ENCODE measurements at places on chromosomes 11 and 22.

GRCh38 chr22:24040946-24041345 is 29.8 kb downstream of the CABIN1 start:
- no peak for DNase-seq

- DNase-seq, result no peak
These were observed 3.4 kb downstream of the WEE1 start for GRCh38 chr11:9576701-9577381.

DNA sequence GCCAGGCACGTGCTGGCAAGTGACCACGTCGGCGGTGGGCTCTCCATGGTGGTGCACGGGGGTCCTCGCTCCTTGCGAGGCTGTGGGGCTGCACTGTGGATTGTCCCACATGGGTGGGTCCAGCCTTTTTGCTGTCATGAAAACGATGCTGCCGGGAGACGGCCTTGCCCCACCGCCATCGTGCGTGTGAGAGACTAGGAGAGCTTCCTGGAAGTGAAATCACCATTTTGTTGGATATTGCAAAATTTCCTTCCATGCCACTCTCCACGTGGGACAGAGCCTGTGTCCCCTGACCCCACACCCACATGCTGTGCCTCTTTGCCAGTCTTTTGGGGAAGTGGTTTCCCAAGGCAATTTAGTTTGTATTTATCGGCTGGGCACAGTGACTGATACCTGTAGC is 18.2 kb upstream of the GRAMD4 start:
- no peak for DNase-seq

DNA sequence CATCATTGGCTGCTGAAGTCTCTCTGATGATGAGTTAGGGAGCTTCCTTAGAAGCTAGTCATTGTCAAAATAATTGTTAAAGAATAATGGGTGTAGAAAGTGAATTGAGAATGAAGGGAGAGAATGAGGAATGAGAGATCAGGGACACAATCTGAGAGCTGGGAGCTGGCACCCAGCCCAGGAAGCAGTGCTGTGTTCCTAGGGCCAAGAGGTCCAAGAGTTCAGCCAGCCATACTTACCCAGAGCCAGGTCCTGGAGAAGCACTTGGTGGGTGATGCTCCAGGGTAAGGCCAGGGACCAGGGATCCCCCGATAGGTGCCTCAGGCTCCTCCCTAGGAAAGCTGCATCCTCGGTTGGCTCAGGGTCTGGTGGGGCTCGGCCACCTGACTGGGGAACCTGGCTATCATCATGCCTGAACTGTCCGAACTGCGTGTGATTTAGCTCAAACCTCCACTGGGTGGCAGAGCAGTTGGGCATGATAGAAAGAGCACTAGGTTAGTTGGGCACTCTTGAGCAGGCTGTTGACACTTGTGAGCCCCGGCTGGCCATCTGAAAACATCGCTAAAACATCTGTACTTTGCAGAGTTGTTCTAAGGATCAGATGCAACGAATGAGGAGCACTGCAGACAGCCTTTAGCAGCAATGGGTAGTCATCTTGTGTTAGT is 123.9 kb upstream of the NCAM1 start:
- no peak for DNase-seq

DNA sequence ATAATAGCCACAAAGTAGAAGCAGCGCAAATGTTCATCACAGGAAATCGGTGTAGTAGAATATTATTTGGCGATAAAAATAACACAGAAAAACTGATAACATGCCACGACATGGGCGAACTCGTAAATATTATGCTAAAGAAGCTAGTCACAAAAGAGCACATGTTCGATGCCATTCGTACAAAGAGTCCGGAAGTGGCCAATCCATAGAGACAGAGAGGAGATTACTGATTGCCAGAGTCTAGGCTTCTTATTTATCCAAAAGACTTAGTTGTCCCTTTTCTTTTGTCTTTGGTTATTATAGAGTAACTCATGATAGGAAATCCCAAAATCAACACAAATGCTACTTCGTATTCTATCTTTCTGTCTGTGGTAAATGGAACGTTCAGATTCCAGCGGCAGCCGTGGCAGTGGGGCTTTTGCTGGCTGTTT is 56.5 kb downstream of the MED15 start:
- no peak for DNase-seq

DNA sequence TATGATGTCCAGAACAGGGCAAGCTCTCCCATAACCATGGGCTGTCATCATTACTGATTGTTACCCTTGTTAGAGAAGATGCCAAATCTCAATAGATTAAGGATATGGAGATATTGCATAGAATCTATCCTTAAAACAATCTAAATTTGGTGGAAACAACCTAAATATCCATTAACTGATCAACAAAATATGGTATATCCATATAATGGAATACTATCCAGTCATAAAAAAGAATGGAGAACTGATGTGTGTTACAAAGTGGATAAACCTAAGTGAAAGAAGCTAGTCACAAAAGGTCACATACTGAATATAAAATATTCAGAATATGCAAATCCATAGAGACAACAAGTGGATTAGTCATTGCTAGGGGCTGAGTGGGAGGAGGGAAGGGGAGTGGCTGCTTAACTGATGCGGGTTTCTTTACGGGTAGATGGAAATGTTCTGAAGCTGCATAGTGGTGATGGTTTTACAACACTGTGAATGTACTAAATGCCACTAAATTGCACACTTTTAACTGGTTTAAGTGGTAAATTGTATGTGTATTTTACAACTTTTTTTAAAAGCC is 36.1 kb upstream of the SMCO4 start:
- DNase-seq, result no peak

DNA sequence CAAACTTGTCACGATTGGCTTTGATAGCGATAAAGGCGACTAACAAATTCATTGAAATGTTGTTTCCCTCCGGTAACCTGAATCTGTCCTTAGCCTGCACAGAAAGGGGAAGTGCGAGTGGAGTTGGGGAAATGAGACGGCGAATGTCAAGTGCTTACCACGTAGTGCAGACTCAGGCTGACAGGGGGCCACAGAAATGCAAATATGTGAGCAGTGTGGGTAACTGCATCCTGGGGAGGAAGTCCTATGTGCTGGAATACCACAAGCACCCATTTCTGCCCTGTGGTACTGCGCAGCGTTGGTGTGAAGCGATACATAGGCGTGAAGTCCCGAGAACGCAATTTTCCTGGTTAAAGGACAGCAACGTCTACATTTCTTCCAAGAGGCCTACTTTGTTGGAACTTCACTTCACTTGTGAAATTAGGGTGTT is 869 bp upstream of the EIF4ENIF1 start:
- peak; percentile 26 for DNase-seq

GRCh38 chr11:2294926-2295290 is 6.8 kb downstream of the C11orf21 start:
- no peak for DNase-seq

GRCh38 chr11:125588505-125588904 is 4.1 kb upstream of the STT3A start:
- DNase-seq, result no peak

DNA sequence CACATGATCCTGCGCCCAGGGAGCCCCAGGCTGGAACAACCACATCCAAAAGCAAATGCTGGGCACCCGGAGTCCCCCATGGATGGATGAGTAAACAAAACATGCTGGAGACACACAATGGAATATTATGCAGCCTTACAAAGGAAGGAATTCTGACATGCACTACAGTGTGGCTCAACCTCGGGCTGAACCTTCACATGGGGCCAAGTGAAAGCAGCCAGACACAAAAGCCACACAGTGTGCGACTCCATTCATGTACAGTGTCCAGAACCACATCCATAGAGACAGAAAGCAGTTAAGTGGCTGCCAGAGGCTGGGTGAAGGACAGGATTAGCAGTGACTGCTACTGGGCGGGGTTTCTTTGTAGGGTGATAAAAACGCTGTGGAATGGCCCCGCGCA is 10.1 kb downstream of the POLR3H start:
- no peak for DNase-seq

DNA sequence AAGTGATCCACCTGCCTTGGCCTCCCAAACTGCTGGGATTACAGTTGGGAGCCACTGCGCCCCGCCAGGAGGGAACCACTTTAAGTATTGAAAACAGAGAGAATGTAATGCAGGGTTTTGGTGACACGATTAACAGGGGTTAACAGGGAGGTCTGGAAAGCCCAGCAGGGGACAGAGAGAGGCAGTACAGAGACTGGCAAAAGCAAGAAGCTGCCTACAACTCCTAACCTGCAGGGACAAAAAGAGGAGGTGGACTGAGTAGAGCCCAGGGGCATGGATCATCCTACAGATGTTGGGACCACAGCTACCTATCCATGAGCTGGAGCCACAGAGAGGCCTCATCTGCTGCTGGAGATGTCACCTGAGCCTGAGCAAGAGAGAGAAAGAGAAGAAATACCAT is 1.7 kb upstream of the SPINDOC start:
- DNase-seq, result no peak

DNA sequence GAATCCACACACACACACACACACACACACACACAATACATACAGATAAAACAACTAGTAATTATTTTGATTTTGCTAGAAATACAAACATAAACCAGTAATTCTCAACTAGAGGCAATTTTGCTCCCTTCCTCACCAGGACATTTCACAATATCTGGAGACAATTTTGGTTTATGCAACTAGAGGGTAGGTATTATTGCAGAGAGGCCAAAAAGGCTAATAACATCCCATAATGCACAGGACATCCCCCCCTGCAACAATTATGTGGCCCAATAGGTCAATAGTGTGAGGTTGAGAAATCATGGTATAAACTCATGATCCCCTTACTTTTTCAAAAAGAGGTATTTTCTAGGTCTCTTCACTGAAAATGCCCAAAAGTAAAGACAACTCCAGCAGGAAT is 29.0 kb downstream of the PGR start:
- no peak for DNase-seq

- DNase-seq, result no peak
These were observed 82.7 kb upstream of the LINC01488 start for GRCh38 chr11:69398529-69399492.

DNA sequence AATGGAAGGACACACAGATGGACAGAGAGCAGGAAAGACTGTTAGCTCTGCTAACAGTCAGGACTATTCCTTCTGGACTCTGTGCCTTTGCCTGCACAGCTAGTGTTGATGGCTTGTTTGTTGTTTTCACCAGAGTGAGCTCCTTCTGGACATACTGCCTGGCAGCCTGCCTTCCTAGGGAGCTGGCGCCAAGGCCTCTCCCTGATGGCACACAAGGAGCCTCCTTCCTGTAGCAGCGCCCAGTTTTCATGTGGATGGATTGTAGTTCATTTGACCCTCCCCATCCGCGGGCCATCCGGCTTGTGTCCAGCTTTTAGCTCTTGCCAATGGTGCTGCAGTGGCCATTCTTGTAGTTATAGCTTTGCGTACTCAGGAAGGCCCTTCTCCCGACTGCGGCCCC is 16.6 kb upstream of the BCR start:
- DNase-seq, result no peak

- DNase-seq, result no peak
These were observed 36.4 kb upstream of the MUC5AC start for GRCh38 chr11:1121331-1121812.

- DNase-seq, result no peak
These were observed 59.8 kb downstream of the LUZP2 start for GRCh38 chr11:24556693-24557092.

DNA sequence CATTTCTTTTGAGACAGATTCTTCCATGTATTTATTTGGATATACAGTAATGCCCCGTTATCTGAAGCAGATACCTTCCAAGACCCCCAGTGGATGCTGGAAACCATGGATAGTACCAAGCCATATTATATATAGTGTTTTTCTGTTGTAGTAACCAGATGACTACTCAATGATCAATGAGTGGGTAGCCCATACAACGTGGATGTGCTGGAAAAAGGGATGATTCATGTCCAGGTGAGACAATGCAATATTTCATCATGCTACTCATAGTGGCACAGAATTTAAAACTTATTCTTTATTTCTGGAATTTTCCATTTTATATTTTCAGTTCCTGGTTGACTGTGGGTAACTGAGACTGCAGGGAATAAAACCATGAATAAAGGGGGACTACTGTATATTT is 427.5 kb downstream of the METTL15 start:
- no peak for DNase-seq

GRCh38 chr11:30583476-30584280 is 2.5 kb downstream of the MPPED2 start:
- no peak for DNase-seq

DNA sequence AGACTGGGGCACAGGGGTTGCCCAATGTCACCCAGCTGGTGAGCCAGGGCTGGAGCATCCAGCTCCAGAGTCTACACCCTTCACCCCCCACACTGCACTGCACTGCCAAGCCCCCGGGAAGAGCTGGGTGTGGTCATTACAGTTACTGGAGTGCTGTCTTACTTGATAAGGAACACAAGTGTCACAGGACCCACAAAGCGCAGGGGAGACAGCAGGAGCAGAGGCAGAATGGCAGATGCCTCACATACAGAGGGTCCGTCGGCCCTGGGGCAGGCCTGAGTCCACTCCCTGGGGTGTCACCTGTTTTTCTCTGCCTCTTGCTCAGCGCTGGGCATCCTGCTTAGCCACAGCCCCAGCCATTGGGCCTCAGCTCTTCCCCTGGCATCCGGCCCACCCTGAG is 7.7 kb downstream of the IL2RB start:
- no peak for DNase-seq

- DNase-seq, result no peak
These were observed 28.5 kb downstream of the ADORA2A start for GRCh38 chr22:24455751-24456426.

DNA sequence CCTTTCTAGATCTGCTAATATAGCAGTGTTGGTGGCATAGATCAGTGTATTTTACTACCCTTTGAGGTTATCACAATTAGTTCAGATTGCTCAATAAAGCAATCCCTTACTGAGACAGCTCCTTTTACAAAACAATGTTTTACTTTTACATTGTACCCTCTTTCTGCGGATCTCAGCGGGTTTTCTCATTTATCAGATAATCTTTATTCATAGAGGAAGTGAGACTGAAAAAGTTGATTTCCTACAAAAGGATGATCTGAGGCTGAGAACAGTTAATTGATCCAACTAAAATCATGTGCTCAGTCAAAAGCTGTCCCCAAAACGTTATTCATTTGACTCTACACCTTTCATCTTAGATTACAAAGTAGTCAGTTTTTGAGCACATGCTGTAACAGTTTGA is 2319.9 kb downstream of the LRRC4C start:
- DNase-seq, result no peak

DNA sequence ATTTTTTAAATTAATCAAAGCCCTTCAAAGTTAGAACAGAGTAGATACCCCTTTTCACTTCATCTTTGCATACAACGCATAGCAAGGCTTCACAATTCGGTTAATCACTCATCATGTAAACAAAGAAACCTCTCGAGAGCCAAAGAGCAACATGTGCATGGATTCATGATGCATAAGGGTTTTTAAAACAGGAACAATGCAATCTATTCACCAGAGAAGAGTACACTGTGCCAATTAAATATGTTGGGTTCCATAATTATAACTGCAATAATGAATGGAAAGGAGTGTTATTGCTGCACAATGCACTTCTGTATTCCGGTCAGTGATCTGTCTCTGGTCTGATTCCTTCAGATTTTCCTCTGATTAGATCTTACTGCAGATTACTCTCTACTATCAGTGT is 45.3 kb downstream of the CADM1 start:
- DNase-seq, result no peak

GRCh38 chr11:126432065-126432461 is 76.6 kb downstream of the ST3GAL4 start:
- DNase-seq, result no peak

DNA sequence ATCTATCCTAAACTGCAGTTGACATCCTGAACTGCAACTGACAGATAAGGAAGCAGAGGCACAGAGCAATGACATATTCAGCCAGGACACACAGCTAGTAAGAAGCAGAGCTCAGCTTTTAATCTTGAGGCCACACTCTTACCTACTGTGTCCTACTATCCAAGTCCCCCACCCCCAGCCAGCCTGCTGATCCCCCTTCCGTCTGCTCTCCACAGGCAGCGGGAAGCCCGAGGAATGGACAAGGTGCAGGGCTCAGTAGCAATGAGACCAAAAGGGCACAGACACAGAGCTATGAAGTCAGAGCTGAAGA is 4.3 kb downstream of the POLR3H start:
- DNase-seq, result no peak
